ENCODE measurements at places on chromosomes 5 and 9.

DNA sequence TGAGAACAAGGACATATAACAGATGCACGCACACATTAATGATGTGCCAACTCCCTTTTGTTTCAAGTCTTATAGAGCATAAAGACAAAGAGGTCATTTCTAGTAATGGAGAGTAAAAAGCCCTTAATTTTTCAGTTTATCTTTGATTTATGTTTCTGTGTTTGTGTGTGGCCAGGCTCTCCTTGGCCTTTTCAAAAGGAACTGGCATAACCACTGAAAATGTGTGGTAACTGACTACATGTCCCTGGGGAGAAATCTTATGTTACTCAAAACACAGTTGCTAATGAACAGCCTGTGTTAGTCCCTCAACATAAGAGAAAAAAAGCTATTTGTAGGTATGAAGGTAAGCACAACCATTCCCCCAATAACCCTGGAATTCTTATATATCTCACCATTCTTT is 47.6 kb upstream of the SHOC1 start:
- no peak for DNase-seq

DNA sequence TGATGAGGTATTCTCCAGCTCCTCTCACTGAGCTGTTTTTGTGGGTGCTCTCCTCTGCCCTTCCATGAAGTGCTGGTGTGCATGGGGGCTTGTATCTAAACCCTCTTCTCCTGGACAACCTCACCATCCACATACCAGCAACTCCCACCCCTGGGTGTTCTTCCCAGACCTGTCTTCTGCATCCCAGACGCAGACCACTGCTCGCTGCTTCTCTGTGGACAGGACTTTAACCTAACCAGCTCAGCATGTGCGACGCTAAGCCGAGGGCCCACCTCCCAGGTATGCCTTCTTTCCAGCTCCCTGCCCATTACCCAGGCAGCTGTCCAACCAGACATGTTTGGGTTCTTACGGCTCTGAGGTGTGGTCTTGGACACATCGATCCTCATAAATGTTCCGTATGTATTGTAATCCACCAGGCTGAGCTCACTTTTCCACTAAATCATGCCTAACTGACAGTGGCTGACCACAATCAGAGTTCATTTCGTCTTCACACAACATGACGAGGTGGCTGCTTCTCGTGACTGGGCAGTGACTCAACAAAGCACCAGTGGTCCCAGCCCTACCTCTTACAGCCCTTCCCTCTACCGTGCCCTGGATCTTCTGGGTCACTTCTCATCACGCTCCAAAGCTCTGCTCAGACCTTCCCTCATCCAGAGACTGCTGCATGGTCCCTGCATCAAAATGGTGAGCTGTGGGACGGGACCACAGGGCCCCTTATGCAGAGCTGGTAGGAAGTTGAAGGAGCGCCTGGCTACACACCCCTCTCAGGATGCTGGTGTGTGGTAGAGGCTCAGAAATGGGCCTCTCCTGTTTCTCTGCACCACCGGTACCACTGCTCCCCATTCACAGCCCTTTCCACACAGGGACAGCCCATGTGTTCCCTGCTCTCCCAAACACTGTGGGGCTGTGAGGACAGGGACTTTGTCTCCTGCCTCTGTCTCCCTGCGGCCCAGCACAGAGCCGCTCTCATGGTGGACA is 9.6 kb upstream of the PTGES2 start:
- no peak for DNase-seq

- DNase-seq: no peak
Measured at GRCh38 chr9:98260635-98261034, 5.2 kb upstream of the TBC1D2 start.

GRCh38 chr5:34630596-34630995 is 25.5 kb upstream of the RAI14 start:
- no peak for DNase-seq

GRCh38 chr9:686321-686813 is 155.1 kb upstream of the DMRT1 start:
- DNase-seq: no peak

- no peak for DNase-seq
Measured at GRCh38 chr5:117621921-117622320, 1047.3 kb upstream of the SEMA6A start.

- no peak for DNase-seq
Measured at GRCh38 chr5:150644514-150644913, 4.1 kb downstream of the SYNPO start.
